T-cell (primary cell): ENCODE measurements at places on chromosomes 1 and 21.
A peak's percentile ranks its signal among the peaks of the same experiment; 100 is the strongest.

GRCh38 chr1:54800899-54801759 is at the start of gene TTC22:
Gene TTC22, minus strand, starts transcription at chr1:54801323. Its CDS starts 160 bp downstream, at chr1:54801163.
- no peaks in the 10 kb centered on the region for H3K27me3 ChIP-seq
- peaks cover 62% of the 10 kb centered on the region for H3K4me1 ChIP-seq
- H3K4me3 ChIP-seq: peak within 1 kb of the TSS; percentile 76
- peak; percentile 67 for DNase-seq
- H3K36me3 ChIP-seq: no peaks in the 10 kb centered on the region

DNA sequence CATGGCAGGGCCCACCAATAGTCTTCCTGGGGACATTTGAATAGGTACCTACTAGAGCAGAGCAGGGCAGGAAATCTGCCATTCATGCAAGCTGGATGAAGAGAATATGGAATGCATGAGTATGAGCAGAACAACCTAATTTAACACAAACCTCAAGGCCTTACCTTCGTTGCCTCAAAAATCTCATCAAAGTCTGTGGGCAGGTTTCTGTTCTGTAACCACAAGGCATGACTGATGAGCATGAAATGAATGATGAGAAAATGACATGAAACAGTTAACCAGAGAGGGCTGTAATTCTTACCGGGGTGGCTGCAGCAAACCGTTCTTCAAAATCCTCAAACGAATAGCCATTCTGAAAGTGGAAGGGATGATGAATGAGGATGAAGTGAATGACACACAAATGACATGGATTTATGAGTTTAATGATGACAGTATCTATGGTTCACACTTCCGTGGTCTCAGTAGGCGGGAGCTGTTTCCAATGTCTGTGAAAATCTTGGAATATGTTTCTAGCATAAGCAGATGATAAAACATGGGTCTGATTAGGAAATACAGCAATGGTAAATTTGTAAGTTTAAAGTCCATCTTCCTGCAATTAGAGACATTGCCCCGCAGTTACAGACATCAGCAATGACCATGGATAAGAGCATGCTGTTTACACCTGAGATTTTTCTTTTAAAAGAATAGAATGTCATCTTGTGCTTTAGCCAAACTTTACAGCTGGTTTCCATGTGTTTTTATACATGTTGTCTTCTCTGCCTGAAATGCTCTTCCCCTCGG is 67.6 kb upstream of the C8B start:
- no peaks in the 10 kb centered on the region for H3K36me3 ChIP-seq
- no peak overlapping the region for H3K27ac ChIP-seq
- H3K4me3 ChIP-seq: no peak overlapping the region
- no peak for DNase-seq
- no peaks in the 10 kb centered on the region for H3K27me3 ChIP-seq
- H3K4me1 ChIP-seq: no peaks in the 10 kb centered on the region

DNA sequence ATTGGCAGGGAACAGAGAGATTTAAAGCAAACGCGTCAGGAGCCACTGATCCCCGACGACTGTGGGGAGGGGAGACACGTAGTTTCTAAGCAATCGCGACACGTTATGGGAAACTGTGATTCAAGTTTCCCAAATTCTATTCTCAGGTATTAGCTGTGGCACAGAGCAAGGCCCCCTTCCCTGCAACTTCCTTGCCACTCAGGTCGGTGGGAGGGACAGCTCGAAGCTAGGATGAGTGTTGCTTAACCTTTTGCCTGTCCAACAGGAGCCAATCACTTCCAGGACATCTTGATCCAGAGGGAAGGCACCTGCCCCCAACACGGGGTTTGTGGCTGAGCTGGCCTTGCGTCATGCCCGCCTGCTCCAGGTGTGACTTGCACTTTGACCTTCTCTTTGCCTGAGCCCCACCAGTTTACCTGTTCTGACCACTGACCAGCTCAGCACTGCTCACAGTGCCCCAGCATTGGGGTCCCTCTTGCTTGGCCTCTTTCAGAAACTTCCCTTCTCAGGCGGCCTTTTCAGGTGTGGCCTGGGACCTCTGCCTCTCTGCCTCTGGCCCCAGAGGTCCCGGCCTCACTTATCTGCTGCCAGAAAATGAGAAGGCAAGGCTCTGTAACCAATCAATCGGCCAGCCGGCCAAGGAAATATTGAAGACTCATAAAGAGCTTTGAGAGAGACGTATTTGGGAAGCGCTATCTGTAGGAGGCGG is 24.6 kb downstream of the TEX35 start:
- peaks cover 10% of the 10 kb centered on the region for H3K4me1 ChIP-seq
- H3K27me3 ChIP-seq: peaks cover 7% of the 10 kb centered on the region
- no peak overlapping the region for H3K27ac ChIP-seq
- H3K36me3 ChIP-seq: no peaks in the 10 kb centered on the region
- DNase-seq: no peak

DNA sequence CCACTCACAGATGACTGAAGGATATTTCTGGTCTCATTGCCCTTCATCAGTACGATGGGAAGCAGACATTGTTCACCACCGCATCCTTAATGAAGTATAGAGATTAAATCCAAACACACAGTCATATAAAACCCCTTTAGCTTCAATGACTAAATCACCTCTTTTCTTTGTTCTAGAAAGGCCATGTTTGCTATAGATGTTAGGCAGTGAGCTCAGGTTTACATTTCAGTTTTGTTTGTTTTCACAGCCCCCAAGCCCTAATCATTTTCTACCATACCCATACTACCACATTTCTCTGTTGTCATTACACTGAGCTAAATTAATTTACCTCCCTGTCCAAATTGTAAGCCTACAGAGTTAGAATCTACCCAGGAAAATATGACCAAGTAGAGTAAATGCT is 385.1 kb downstream of the NTNG1 start:
- H3K36me3 ChIP-seq: no peaks in the 10 kb centered on the region
- H3K4me3 ChIP-seq: no peak overlapping the region
- no peaks in the 10 kb centered on the region for H3K27me3 ChIP-seq
- DNase-seq: no peak

- peaks cover 9% of the 10 kb centered on the region for H3K36me3 ChIP-seq
- DNase-seq: peak; percentile 53
- peaks cover 66% of the 10 kb centered on the region for H3K4me1 ChIP-seq
- no peak overlapping the region for H3K4me3 ChIP-seq
These were observed 31.7 kb downstream of the RUNX3 start for GRCh38 chr1:24898152-24898908.

- H3K27me3 ChIP-seq: no peaks in the 10 kb centered on the region
- no peak for DNase-seq
- no peak overlapping the region for H3K4me3 ChIP-seq
- H3K36me3 ChIP-seq: peaks cover 2% of the 10 kb centered on the region
- H3K27ac ChIP-seq: no peak overlapping the region
These were observed 27.3 kb downstream of the STPG1 start for GRCh38 chr1:24386241-24386640.

DNA sequence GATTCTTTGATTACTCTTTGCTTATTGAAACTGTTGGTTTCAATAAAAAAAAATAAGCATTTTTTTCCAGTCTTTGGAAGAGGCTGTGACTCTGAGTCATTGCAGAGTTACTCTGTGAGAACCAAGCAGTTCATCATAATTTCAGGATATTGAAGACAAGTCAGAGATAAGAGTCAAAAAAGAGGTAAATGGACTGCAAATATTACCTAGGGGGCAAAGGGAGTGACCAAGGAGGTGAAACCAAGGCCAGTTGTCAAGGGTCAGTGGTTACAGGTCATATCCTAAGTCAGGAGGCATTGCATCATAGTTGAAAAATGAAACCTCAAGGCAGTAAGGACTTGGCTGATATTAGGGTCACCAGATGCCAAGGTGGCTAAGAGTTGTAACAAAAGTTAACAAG is 597.1 kb upstream of the USP24 start:
- no peaks in the 10 kb centered on the region for H3K27me3 ChIP-seq
- no peak overlapping the region for H3K4me3 ChIP-seq
- DNase-seq: no peak
- no peaks in the 10 kb centered on the region for H3K4me1 ChIP-seq

GRCh38 chr21:17784180-17784598 is 35.0 kb downstream of the C21orf91 start:
- no peak overlapping the region for H3K4me3 ChIP-seq
- H3K36me3 ChIP-seq: no peaks in the 10 kb centered on the region
- DNase-seq: no peak
- H3K27me3 ChIP-seq: no peaks in the 10 kb centered on the region
- H3K27ac ChIP-seq: peak overlapping the region; percentile 82
- H3K4me1 ChIP-seq: peaks cover 70% of the 10 kb centered on the region

DNA sequence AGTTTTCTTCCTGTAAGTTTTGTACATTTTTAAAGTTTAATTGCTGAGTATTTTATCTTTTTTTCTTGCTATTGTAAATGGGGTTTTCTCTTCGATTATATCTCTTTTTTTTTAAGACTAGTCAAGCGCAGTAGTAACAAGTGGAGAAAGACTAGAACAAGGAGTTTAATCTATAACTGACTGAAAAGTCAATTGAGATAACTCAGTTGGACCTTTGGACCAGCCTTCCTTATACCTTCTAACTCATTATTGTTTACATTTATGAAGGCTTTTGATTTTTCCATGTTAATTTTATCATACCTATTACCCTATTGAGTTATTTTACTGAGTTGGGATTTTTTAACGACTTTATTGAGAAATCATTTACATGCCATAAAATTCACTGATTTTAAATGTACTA is 81.2 kb downstream of the SMYD3 start:
- H3K27me3 ChIP-seq: no peaks in the 10 kb centered on the region
- H3K36me3 ChIP-seq: no peaks in the 10 kb centered on the region
- no peaks in the 10 kb centered on the region for H3K4me1 ChIP-seq

DNA sequence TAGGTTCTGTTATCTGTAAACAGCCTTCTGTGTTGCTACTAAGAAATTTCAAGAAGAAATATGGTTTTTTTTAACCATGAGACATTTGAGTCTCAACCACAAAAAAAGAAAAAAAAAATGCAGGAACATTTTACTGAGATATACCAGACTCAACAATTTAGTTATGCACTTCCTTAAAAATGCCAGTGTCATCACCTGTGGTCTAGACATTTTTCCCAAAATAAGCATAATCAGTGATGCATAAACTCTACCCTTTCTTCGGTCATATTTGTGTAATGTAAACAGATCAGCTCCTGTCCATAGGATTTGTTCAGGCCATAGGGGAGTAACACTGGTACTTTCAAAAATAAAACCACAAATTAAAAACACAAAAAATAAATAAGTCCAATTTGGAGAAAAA is 122.6 kb upstream of the TNFSF4 start:
- DNase-seq: no peak
- peaks cover 2% of the 10 kb centered on the region for H3K4me1 ChIP-seq
- H3K27ac ChIP-seq: no peak overlapping the region

- H3K4me1 ChIP-seq: no peaks in the 10 kb centered on the region
- no peak overlapping the region for H3K27ac ChIP-seq
- DNase-seq: no peak
These were observed 10.1 kb downstream of the KRTAP22-2 start for GRCh38 chr21:30580132-30580531.

DNA sequence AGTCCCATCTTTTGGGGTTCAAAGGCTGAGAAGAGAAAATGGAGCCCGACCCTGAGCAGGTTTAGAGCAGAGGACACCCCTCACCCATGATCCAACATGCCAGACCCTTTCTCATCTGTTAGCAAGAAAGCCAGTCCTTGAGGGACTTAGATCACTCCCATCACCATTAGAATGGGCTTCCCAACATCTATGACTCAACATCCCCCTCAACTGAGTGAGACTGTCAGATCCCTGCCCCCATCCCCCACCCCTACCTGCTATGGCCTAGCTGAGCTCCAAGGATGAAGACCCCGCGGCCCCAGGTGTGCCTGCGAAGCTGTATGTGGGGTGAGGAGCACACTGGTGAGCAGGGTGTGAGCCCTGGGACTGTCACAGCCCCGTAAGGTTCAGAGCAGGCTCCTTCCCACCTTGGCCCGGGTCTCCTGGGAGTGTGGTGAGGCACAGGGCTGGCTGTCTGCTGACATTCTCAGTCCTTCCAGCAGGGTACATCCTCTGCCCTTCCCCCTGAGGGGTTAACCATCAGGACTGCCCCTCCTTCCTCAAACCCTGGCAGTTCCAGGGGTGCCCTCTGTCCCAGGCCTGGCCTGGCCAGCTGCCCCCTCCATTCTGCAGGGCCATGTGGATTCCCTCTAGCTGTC is 21.4 kb upstream of the BLACAT1 start:
- no peaks in the 10 kb centered on the region for H3K36me3 ChIP-seq
- no peaks in the 10 kb centered on the region for H3K4me1 ChIP-seq
- H3K27me3 ChIP-seq: peaks cover 39% of the 10 kb centered on the region
- no peak overlapping the region for H3K4me3 ChIP-seq
- DNase-seq: no peak

- peak overlapping the region; percentile 49 for H3K27ac ChIP-seq
- no peaks in the 10 kb centered on the region for H3K27me3 ChIP-seq
- peaks cover 16% of the 10 kb centered on the region for H3K4me1 ChIP-seq
- no peaks in the 10 kb centered on the region for H3K36me3 ChIP-seq
These were observed 58.7 kb downstream of the XCL2 start for GRCh38 chr1:168485048-168485447.

DNA sequence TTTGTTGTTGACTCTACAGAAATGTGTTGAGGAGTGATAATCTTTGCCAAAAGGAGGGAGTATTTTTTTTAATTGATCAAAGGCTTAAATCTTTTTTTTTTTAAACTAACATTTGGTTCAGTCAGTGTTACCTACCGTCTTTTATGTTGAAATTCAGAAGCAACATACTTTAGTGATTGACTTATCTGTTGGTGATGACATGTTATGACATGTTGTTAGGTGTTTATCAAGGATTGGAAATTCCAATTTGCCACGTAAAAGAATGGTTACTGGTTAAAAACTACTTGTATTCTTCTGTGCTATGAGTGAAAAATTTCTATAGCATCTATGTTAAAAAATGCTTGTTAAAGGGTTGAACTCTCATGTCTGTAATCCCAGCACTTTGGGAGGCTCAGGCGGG is 61.2 kb downstream of the DNM3 start:
- no peak overlapping the region for H3K27ac ChIP-seq
- no peaks in the 10 kb centered on the region for H3K4me1 ChIP-seq
- peaks cover 3% of the 10 kb centered on the region for H3K27me3 ChIP-seq

DNA sequence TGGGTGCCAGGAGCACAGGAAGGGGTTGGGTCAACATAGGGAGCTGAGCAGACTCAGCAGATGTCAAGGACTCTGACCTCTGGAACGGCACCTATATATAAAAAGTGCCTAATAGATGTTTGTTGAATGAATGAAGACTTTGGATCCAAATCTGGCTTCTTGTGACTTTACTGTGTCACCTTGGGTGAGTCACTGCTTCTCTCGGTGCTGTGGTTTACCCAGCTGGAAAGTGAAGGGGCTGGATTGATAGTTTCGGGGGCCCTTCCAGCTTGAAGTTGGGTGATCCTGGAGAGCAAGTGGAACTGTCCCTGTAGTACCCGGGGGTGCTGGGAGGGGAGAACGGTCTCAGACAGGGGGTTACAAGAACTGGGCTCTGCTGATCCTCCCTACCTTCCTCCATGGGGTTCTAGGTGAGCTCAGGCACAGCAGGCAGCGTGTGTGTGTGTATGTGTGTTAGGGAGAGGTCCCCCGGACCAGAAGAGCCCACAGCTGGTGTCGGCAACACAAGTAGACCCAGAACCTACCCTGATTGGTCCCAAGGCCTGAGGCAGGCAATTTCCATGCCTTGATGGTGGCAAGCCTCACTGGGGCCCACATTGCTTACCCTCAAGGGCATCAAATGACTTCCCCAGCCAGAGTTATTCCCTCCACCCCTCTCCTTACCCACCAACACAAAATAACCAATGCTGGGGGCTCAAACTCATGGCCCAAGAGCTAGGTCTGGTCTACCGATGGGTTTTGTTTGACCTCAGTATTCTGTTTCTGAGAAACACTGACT is 5.5 kb upstream of the PADI1 start:
- no peak overlapping the region for H3K4me3 ChIP-seq
- peaks cover 10% of the 10 kb centered on the region for H3K27me3 ChIP-seq
- no peaks in the 10 kb centered on the region for H3K36me3 ChIP-seq

GRCh38 chr1:225772323-225772768 is 5.3 kb upstream of the SRP9 start:
- peak; percentile 4 for DNase-seq
- no peak overlapping the region for H3K27ac ChIP-seq
- peaks cover 12% of the 10 kb centered on the region for H3K4me1 ChIP-seq
- no peak overlapping the region for H3K4me3 ChIP-seq
